ENCODE measurements at places on chromosomes 1 and 21.
A peak's percentile ranks its signal among the peaks of the same experiment; 100 is the strongest.

GRCh38 chr1:156486421-156487344 is 13.9 kb downstream of the MEF2D start:
- no peak for DNase-seq

DNA sequence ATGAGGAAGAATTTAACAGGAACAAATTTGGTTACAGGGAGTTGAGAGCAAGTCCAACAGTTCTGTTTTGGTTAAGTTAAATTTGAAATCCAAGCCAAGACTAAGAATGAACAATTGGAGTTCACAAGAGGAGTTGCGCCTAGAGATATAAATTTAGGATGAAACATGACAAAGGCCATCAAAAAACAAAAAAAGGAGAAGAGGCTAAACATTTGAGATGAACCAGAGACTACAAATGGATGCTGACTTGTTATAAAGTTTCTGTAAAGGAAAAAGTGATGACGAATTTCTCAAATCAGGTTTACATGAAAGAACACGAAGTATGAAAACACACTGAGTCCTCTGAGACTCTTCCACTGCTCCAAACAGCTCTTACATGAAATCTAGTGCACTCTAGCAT is 575.6 kb downstream of the SMYD3 start:
- DNase-seq = no peak

GRCh38 chr1:112256411-112256810 is 139.6 kb upstream of the CTTNBP2NL start:
- no peak for DNase-seq

DNA sequence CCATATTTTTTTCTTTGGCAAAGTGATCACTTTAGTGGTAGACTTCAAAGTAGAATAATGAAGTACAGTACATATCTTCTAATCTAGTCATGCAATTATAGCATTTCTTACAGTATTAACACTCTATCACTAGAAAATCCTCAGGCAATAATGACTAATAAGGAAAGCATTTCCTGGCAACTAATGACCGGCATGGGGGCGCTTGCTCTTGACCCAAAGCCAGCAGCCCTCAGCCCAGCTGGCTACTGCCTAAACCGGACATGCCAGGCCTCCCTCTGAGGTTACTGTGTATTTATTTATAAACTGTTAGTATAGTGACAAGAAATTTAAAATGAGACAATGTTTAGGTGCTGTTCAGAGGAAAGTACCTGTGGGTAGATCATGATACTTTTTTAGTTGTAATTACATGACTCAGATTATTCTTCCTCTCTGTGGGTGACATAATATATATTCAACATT is 633.8 kb downstream of the PTPRC start:
- DNase-seq = no peak

DNA sequence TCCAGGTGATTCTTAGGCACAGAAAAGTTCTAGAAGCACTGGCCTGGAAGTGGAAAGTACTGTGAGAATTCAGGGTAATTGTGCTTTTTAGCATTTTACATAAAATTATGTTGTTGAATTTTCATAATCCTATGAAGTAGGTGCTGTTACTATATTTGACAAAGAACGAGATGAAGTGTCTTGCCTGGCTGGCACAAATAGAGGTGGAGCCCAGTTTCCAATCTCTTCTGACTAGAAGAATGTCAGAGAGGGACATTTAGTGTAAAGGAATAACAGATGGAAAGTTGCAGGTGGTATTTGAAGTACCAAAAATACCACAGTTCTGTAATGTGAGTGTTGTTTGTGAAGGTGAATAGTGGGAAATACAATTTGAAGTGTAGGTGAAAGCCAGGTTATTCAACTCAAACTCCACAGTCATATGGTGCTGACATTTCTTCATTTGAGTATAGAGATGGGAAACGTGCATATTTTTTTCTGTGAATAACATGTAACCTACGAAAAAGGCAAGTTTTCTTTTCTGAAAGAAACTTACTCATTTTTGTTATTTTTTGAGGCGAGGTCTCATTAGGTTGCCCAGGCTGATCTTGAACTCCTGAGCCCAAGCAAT is 3.5 kb upstream of the TMCO2 start:
- no peak for DNase-seq

- DNase-seq = no peak
Measured at GRCh38 chr1:7046314-7046713, 261.1 kb downstream of the CAMTA1 start.

- DNase-seq = no peak
Measured at GRCh38 chr1:6345009-6345408, 48.6 kb downstream of the ACOT7 start.

DNA sequence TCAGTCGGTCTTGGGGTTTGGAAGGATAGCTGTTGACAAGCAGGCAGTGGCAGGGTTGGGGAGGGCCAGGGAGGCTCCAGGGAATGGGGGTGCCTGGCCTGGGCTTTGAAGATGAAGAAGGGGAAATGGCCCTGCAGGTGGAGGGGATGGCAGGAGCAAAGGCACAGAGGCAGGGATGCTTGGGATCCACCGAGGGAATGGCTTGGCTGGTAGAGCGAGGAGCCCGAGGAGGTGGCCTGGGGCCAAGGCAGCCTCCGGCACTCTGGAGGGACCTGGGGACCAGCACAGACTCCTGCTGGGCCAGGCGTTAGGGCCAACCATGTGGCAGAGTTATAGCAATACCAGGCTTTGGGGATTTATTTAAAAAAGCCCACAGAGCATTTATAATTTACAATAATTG is 62.9 kb upstream of the EDN2 start:
- no peak for DNase-seq

GRCh38 chr1:53025769-53026112 is 36.3 kb upstream of the PODN start:
- DNase-seq = no peak

GRCh38 chr1:148367596-148367995 is 115.5 kb downstream of the PPIAL4G start:
- DNase-seq = no peak

DNA sequence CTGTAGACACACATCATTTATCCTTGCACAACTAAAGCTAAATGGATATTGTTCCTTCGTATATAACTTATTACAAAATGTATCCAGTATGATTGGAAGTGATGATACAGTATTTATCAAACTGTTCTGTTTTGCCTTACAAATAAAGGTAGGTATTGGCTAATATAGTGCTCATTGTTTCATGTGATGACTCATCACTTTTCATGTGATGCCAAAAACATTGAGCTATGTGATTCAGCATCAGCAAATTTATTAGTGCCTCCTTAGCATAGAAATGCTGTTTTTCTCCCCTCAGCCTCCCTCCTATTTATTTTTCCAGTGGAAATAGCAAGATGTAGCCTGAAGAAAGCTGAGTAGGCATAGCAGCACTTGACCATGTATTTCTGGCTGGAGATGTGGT is 228.6 kb upstream of the LYPLAL1 start:
- DNase-seq = no peak

GRCh38 chr1:177209357-177209756 is 38.6 kb downstream of the BRINP2 start:
- DNase-seq = peak; percentile 77

Data from coronary artery (tissue), 2 donors.